Retinal pigment epithelial cell (primary cell): ENCODE measurements at places on chromosomes 1 and 21.

DNA sequence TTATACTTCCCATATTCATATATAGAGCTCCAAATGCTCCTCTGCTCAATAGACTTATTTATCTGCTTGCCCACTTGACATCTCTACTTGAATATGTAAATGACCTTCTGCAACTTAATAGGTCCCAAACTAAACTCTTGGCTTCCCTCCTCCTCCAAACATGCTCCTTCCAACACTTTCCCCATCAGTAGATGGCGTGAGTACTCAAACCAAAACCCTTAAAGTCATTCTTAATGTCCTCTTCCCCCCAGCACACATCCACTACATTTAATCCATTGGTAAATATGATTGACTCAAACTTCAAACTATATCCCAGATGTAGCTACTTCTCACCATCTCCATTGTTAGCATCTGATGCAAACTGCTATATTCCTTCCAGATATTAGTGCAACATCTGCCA, 48.5 kb upstream of the PBX1 start:
- no peak for DNase-seq

DNA sequence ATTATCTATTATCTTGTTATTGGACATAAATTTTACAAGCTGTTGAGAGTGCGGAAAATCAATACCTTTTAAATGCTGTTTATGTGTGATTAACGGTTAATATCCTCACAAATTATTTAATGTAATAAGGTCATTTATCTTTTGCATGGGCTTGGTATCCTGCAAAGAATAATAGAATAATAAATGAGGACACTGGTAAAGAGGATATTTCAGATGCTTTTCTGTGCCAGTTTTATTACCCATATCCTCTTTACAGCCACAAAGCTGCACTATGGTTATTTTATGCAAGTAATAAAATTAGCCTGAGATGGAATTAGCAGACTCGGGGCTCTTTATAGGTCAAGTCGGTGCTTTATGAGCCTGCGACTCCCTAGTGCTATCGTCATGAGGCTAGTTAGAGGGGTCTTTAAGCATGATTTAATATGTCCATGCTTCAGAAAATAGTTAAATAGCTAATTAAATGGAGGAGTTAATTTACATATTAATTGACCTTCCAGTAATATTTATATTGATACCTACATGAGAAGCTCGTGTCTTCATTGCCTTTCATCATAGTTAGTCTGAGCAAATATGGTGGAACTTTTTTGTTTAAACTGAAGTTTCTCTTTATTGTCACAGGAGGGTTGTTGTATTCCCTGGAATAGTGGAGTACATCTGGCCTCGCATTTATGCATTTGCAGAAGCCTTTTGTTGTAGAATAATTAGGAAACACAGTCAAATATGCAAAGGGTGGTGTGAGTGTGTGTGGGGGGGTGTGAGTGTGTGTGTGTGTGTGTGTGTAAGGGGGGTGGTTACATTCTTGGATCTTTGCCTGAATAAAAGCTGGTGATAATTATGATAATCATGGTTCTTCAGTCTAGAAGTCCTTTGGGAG, 120.3 kb downstream of the ATG4C start:
- no peak for DNase-seq

- DNase-seq: peak; percentile 31
Observed at GRCh38 chr1:113887402-113888175, at the start of gene BCL2L15. Gene BCL2L15, minus strand, starts transcription at chr1:113887581. Its CDS starts 206 bp downstream, at chr1:113887375.

DNA sequence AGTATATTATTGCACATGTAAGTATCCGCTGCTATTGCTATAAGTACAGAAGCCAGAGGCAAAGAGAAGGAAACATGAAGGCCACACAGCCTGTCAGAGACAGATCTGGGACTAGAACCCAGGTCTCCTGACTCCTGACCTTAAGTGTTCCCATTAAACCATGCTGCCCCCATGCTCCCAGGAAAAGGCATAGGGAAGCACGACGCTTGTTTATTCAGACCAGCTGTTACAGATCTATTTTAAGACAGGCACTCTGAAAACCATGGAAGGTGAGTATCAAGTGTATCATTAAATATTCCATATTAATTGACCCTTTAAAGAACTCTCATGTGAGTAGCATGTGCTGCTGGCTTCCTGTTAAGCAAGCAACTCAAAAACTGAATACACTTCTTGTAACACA, 11.4 kb downstream of the VAV3 start:
- no peak for DNase-seq

DNA sequence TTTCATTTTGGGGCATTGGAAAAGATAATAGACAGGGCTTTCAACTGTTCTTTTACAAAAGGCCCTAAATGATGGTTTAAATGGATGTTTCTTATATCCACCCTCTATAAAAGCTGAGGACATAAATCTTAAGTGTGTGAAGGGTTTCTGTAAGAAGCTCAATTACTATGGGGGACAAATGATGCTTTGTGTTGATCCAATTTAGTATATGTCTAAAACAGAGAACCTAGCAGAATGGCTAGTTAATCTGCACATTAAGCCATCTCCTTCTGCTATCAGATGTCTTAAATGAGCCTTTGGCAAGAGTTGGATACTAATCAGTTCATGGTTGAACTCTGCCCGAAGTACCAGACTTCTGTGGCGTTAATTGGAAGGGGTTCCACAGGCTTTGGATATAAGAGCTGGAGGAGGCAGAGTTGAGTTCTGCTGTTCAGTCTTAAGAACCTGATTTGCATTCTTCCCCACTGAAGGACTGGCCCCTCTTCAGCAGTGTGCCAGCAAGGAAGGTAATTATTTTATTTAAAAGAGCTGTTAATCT, 43.1 kb downstream of the PTGFRN start:
- peak; percentile 35 for DNase-seq

GRCh38 chr1:219771080-219771479, 157.3 kb downstream of the SLC30A10 start:
- peak; percentile 97 for DNase-seq

DNA sequence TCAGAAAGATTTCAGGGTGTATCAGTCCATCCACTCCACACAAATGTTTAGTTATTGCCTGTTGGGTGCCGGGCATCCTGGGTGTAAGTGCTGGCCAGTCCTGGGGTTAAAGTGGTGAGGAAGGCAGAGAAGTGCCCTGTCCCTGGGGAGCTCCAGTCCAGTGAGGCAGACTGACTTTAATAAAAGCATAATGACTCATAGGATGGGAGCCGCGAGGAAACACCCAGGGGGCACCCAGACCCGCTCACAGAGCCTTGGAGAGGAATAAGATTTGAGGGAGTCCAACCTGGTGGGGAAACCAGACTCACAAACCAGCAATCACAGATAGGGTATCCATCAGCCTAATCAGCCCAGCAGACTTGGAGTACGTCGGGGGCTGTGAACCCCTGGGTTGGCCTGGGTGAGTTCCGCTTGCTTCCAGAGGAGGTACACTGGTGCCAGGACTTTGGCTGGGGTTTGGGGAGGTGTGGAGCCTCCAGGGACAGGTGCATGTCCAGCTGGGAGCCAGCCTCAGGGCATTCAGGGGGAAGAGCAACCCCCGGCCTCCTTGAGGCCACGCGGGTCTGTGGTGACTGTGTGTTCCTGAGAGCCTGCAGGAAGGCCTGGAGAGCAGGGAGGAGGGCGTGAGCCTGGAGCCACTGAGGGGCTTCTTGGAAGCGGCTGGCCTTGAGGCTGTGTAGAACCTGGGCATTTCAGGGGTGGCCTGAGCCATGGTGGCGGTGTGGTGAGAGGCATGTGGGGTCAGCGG, 3.7 kb downstream of the PEAR1 start:
- no peak for DNase-seq

DNA sequence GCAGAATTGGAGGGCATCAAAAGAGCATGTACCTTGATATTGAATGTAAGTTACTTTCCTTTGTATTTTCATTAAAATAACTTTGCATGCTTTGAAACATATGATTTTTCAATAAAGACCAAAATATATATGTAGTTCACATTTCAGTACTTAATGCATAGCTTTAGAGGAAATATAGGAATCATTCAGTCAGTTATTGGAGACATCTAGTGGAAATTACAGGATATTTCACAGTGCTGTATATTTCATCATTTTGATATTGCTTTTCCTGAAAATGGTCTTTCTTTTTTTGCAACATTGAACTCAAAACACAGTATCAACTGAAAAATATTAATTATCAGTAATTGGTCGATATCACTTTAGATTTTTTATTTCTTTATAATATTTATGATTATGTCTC, 375.8 kb downstream of the NCAM2 start:
- no peak for DNase-seq

- no peak for DNase-seq
Observed at GRCh38 chr1:13675151-13675651, 24.8 kb upstream of the PRDM2 start.
